ENCODE measurements at places on chromosomes 3 and 15.

GRCh38 chr3:169400874-169401273, 262.6 kb downstream of the MECOM start:
- no peak for DNase-seq

GRCh38 chr3:148366743-148367410, 330.8 kb upstream of the AGTR1 start:
- peak; percentile 42 for DNase-seq

- DNase-seq, result no peak
Observed at GRCh38 chr15:58604455-58604923, 145.0 kb downstream of the ADAM10 start.

- DNase-seq, result no peak
Observed at GRCh38 chr3:46913644-46914043, 36.1 kb downstream of the PTH1R start.

- DNase-seq, result no peak
Observed at GRCh38 chr3:157807280-157807679, 298.9 kb downstream of the SHOX2 start.

- DNase-seq, result no peak
Observed at GRCh38 chr3:154904328-154904727, 175.8 kb upstream of the MME start.

DNA sequence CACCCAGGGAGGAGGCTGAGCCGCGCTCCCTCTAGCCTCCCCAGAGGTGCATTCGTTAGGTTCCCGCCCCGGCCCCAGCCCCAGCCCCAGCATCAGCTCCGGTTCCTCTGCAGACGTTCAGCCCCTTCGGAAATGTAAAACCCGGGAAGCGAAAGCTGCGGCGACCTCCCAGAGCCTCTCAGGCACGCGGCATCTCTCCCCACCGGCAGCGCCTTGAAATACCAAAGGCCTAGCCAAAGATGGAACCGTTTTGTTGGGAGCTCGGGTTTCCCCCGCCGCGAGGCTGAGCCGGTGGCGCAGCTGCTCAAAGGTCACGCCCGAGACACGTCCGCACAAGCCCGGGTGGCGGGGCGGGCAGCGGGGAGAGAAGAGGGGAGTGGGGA, 77.8 kb upstream of the HES1 start:
- DNase-seq, result peak; percentile 33

DNA sequence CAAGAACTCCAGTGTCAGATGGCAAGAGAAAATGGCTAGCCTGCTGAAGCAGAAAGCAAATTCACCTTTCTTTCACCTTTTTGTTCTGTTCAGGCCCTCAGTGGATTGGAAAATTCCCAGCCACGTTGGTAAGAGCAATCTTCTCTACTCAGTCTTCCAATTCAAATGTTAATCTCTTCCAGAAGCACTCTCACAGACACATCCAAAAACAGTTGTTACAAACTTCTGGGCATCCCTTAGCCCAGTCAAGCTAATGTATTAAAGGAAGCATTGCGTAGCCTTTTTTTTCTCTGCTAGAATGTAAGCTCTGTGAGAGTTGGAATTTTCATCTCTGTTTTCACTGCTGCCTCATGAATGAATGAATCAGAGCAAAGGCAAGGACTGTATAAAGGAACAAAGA, 109.2 kb upstream of the ROBO2 start:
- no peak for DNase-seq

GRCh38 chr3:15903164-15903563, 105.4 kb upstream of the ANKRD28 start:
- no peak for DNase-seq

DNA sequence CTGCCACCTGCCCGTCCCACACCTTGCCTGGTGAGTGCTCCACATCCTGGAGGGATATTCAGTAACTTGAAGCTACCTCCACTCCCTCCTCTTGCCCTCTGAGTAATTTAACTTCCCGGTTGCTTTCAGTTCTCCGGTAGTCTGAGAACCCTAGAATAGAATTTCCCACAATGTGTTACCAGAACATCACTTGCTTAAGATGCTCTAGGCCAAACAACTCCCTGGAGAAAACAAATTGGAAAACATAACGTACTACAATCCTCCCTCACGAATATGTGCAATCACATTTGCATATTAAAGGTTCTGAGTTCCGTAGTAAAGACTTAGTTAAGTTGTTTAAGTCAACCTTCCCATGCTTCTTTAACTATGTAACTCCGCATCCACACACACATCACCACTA, 44.8 kb downstream of the SLCO2A1 start:
- no peak for DNase-seq

DNA sequence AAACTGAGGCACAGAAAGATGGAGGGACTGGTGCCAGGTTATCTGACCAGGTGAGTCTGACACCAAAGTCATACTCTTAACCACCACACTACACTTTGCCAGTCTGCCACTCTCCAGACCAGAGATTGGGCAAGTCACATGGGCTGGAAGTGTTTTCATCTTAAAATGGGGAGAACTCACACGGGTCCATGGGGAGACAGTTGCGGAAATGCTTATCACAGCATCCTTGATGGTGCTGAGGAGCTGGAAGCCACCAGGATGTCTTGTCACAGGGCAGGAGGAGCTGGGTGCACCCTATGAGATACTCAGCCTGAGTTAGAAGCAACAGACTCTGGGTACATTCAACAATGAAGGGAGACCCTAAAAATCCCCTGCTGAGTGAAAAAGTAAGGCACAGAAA, 4.8 kb downstream of the GALNT15 start:
- no peak for DNase-seq

DNA sequence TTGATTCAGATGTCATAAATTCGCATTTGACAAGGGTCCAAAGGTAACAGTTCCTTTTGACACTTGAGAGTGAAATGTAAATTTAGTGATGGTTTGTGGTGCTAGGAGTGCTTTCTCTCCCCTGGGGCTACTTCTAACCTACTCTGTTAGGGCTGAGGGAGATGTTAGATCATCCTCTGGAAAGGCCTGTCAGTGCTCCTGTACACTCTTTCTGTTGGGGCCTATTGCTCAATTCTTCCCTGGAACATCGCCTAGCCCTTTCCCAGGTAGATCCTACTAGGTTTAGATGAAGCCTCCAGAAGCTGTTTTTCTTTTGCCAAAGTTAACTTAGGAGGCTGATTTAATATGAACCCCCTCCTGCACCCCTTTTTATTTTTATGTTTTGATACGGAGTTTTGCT, 1.4 kb downstream of the PCCB start:
- DNase-seq, result no peak

GRCh38 chr15:95620934-95621579, 709.4 kb upstream of the NR2F2 start:
- DNase-seq, result no peak

DNA sequence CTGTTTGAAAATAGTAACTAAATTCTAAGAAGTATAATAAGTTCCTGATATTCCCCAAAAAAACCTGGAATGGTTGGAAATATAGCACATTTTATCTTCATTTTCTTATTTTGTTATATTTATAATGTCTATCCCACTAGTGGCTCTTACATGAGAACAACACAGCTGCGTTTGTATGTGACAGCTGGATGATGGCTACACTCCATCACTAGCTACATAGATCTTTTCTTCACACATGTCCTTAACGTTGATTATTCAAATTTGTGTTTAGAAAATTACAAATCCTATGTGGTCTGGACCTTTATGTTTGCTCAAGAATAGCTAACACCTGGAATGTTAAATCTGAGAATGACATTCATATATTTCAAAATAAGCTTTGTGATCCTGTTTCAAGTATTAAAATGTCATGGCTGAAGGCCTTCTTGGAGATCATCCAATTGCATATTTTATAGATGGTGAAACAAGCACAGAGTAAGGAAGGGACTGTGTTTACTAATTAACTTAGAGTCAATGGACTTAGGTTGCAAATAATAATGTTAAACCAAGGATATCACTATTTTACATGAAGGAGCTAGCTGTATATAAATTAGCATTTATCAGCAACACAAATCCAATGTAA, 60.8 kb downstream of the ATP13A5 start:
- DNase-seq, result no peak

GRCh38 chr15:29685156-29686078, 136.9 kb downstream of the TJP1 start:
- no peak for DNase-seq

GRCh38 chr3:135622656-135623055, 342.9 kb upstream of the PPP2R3A start:
- no peak for DNase-seq

DNA sequence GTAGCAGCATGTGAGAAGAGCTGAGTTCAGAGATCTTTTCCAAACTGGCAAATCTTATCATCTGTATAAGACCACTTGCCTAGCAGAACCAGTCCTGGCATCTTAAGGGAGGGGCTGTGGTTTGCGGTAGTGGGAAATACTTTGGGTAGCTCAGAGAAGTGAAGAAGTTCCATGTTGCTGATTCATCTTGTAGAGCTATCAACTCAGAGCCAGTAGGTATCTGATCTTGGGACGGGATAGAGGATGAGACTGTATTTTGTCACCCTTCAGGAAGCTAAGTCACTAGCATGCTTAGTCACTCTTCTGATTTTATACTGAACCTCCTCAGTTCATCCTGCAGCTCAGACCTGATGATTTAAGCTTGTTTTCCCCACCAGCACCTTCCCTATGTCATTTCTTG, 211.4 kb downstream of the NR1D2 start:
- DNase-seq, result no peak

DNA sequence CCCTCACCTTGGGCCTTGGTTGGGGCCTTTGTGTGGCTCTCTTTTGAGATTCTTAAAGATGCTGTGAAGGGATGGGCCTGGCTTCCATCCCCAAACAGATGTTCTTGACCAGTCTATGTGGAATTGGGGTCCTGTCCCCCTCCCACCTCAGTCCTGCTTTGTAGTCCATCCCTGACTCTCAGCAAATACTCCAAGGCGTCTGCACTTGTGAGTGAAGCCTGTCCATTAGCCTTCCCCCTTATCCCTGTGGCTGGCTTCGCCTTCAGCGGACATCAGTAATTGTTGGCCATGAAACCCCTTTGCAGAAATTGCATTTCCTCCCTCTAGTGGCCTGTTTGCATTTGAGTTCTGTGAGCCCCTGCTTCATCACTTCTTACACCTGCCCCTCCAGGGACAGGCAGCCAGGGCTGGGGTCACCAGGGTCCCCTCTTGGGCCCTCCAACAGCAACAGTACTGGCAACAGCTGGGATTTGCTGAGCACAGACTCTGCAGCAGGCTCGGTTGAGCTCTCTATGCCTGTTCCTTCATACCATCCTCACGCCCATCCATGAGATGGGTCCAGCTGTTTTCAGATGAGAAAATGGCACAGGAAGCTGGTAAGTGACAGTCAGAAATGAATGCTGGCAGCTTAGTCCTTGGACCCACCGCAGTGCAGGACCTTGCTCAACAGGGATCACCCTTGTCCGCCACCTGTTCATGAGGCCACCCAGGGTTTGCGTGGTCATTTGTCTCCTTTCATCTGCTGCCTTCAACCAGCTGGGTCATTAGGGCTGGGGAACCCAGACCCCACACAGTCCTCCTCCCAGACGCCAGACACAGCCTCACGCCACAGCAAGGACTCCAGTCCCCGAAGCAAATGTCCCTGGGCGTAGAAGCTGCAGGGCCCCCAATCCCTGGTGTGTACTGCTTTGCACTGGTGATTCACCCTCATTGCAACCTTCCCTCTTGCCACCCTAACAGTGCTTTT, 8.9 kb upstream of the LRRK1 start:
- no peak for DNase-seq

DNA sequence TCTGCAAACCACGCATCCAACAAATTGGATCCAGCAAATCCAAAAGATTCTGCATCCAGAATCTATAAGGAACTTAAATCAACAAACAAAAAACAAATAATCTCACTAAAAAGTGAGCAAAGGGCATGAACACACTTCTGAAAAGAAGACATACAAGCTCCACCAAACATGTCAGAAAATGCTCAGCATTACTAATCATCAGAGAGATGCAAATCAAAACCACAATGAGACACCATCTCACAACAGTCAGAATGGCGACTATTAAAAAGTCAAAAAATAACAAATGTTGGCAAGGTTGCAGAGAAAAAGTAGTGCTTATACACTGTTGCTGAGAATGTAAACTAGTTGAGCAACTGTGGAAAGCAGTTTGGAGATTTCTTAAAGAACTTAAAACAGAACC, 21.6 kb upstream of the SLC25A36 start:
- no peak for DNase-seq

DNA sequence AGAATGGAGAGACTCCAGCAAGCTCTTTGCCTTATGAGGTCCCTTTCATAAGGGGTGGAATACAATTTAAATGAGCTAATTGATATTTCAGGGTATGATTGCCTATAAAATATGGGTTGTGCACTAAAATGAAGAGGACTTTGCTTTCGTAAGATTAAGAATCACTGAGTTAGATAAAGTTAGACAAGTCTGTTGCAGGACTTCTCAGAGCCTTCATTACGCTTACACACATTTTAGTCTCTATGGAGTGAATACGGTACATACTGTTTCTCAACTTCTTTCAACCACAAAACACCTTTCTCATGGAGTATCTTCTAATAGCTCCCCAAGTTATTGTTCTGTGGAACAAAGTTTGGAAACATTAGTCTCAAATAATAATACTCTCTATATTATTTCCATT, 17.8 kb upstream of the MYRIP start:
- no peak for DNase-seq

GRCh38 chr3:3629911-3630310, 169.3 kb upstream of the LRRN1 start:
- no peak for DNase-seq

GRCh38 chr3:16028604-16029003, 145.9 kb upstream of the GALNT15 start:
- no peak for DNase-seq

GRCh38 chr3:186414735-186415419, 52.8 kb upstream of the DGKG start:
- DNase-seq, result no peak

GRCh38 chr15:42356851-42357250, 2.5 kb upstream of the CAPN3 start:
- no peak for DNase-seq

- no peak for DNase-seq
Observed at GRCh38 chr3:138640537-138640936, 32.0 kb downstream of the FAIM start.

DNA sequence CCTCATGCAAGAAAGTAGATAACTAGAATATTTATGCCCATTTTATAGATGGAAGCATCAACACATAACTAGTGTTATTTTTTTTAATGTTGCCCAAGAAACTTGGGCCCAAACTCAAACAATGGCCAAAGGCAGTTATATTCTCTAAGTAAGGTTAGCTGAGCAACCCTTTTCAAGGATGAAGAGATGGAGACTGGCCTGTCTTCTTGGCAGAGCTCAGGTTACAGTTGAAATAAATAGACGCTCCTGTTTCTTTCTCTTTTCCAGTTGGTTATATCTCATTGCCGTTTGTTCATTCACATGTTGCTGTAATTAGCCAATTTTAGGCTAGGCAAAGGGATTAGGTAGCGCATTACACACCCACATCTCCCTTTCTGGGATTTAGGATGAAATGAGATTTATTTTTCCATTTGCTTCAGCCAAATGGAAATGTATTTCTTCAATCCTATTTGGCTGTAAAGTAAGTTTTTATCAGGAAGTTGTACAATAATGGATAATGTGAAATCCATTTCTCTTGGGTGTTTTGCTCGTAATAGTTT, 93.2 kb downstream of the CMSS1 start:
- DNase-seq, result no peak

GRCh38 chr3:39295184-39295775, 15.4 kb upstream of the CX3CR1 start:
- DNase-seq, result no peak

- no peak for DNase-seq
Observed at GRCh38 chr3:11850003-11850402, 3.3 kb upstream of the TAMM41 start.

All from putamen (tissue), 1 donor.